ENCODE measurements at places on chromosomes 5 and 9. TPM values are rescaled to one million over a fixed set of nuclear protein-coding genes. Genes with fewer than 3 reads are reported as not detected.

The MARVELD2 gene
- 16.2 TPM for total RNA-seq

The PHF24 gene
- total RNA-seq = not detected

- no peak for DNase-seq
- H3K27me3 ChIP-seq = no peaks in the 10 kb centered on the region
- H3K4me3 ChIP-seq = no peak overlapping the region
- no peaks in the 10 kb centered on the region for H3K36me3 ChIP-seq
- H3K27ac ChIP-seq = no peak overlapping the region
- peaks cover 8% of the 10 kb centered on the region for H3K4me1 ChIP-seq
These were observed 88.4 kb downstream of the PTCD2 start for GRCh38 chr5:72408603-72409002.

- no peaks in the 10 kb centered on the region for H3K27me3 ChIP-seq
- H3K4me3 ChIP-seq = no peak overlapping the region
- peak; percentile 47 for DNase-seq
- H3K4me1 ChIP-seq = peaks cover 8% of the 10 kb centered on the region
- no peak overlapping the region for H3K27ac ChIP-seq
These were observed 62.1 kb upstream of the VLDLR start for GRCh38 chr9:2559192-2560152.

- no peak overlapping the region for H3K4me3 ChIP-seq
- H3K4me1 ChIP-seq = no peaks in the 10 kb centered on the region
- DNase-seq = no peak
- no peak overlapping the region for H3K27ac ChIP-seq
- no peaks in the 10 kb centered on the region for H3K27me3 ChIP-seq
These were observed 13.1 kb upstream of the IFNA5 start for GRCh38 chr9:21317956-21318923.

DNA sequence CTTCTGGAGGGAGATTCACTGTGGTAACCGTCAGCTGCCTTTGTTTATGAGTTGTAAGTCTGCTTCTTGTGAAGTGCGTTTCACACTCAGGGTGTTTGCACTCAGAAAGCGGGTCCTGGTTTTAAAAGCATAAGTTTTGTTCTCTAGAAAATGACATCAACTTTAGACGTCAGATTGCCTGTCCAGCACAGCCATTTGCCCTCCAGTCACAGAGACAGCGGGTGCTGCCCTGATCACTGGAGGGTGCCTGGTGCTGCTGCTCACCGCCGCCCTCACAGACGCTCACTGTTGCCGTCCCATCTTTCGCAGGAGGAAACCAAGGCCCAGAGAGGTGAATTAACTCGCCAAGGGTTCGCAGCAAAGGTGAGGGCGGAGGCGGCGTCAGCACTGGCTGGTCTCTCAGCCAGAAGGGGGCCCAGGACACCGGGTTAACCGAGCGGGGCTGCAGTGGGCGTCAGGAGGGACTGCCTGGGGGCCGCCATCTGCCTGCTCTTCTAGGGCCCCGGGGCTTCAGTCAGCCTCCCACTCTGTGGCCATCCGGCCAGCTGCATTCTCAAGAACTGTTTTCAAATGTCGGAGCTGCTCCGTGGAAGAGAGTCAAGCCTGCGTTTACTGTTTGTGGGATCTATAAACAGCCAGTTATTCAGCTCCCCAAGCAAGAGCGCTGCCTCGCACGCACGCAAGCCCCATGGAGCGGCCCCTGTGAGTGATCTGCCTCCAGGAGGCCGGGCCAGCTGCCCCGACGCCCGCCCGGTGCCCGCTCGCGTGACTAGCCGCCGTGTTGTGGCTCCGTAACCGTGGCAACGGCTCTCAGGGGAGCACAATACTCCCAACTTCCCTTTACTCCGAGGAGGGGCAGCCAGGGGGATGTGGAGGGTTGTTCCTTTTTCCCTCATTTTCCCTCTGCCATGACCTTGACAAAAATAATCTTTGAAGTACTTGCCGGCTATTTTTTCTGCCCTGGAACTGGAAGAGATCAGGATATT lies 43.4 kb upstream of the EXOC3 start:
- H3K4me3 ChIP-seq = no peak overlapping the region
- H3K27me3 ChIP-seq = no peaks in the 10 kb centered on the region
- DNase-seq = no peak

- no peaks in the 10 kb centered on the region for H3K36me3 ChIP-seq
- no peaks in the 10 kb centered on the region for H3K4me1 ChIP-seq
- no peak overlapping the region for H3K27ac ChIP-seq
- H3K27me3 ChIP-seq = no peaks in the 10 kb centered on the region
- DNase-seq = no peak
- no peak overlapping the region for H3K4me3 ChIP-seq
These were observed 231.3 kb upstream of the SLC30A5 start for GRCh38 chr5:68862560-68862959.

DNA sequence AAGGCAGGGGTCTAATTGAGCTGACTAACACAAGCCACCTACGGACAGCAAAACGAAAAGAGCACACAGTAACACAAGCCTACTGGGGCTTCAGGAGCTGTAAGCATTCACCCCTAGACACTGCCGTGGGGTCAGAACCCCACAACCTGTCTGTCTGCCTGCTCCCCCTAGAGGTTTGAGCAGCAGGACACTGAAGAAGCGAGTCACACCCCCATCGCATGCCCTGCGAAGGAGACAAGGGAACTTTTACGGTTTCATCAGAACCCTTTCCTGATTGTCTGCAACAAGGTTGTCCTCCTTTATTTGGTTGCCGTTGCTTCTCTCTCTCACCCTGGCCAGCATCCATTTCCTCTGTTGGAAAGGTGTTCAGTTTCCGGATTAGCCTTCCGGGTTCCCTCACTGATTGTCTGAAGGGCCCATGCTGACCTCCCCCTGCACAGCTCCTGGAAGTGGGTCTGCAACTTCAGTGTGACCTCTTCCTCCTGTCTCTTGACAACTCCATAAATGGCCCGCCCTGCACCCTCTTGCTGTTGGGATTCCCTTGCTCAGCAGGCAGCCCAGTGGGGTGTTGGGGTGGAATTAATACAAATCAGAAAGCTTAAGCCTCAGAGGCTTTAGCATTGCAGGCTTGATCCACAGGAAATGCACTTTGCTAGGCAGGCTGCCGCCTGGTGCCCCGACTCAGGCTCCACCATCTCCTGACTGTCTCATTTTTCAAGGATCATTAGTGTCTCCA lies 258.9 kb upstream of the TLE4 start:
- no peak for DNase-seq
- H3K4me3 ChIP-seq = no peak overlapping the region
- no peaks in the 10 kb centered on the region for H3K4me1 ChIP-seq

DNA sequence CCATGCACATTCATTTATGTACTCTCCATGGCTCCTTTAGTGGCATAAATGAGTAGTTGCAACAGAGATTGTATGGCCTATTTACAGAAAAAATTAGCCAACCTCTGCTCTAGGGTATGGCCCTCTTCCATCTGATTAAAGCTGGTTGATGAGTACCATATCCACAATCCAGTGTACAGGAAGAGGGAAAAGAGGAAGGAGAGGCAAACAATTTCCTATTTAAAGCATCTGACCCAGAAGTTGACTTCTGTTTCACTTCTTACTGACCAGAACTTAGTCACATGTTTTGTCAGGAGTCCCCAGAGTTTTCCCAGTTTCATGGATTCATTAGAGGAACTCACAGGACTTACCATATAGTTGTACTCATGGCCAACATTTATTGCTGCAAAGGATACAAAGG lies 68.6 kb upstream of the STARD4 start:
- no peaks in the 10 kb centered on the region for H3K36me3 ChIP-seq
- no peak overlapping the region for H3K4me3 ChIP-seq
- H3K27me3 ChIP-seq = no peaks in the 10 kb centered on the region
- DNase-seq = no peak

All from PC-9 (cell line).